ENCODE measurements at places on chromosomes 4 and X. TPM values are rescaled to one million over a fixed set of nuclear protein-coding genes. Genes with fewer than 3 reads are reported as not detected.

Gene GAGE1
- not detected for polyA plus RNA-seq

Gene RIPPLY1
- 0.66 TPM for polyA plus RNA-seq

Gene MAGEA6
- polyA plus RNA-seq = not detected

Gene VEGFC
- 7.9 TPM for polyA plus RNA-seq

Gene AGA
- 7.4 TPM for polyA plus RNA-seq

Gene HPGD
- polyA plus RNA-seq = 5.7 TPM

Gene CLGN
- 2.6 TPM for polyA plus RNA-seq

Gene MAGEA4
- polyA plus RNA-seq = not detected

Gene BCLAF3
- polyA plus RNA-seq = 8.1 TPM

Gene BTK
- polyA plus RNA-seq = 1.6 TPM

Gene CDS1
- 0.28 TPM for polyA plus RNA-seq

Gene DDX53
- polyA plus RNA-seq = 0.06 TPM

Gene HMGB3
- polyA plus RNA-seq = 53.7 TPM

Gene TMEM271
- polyA plus RNA-seq = not detected

Gene ARHGAP36
- polyA plus RNA-seq = 520 TPM

Gene CLDN34
- not detected for polyA plus RNA-seq

Gene CAPN6
- 557 TPM for polyA plus RNA-seq

Gene SLC26A1
- polyA plus RNA-seq = 5.2 TPM

Gene ADH1B
- 10.4 TPM for polyA plus RNA-seq

Gene PPP1R2C
- polyA plus RNA-seq = not detected

Gene PRRG3
- 28.6 TPM for polyA plus RNA-seq

Gene ADGRG4
- not detected for polyA plus RNA-seq

Gene ZNF711
- polyA plus RNA-seq = 30.0 TPM

Gene USP26
- polyA plus RNA-seq = not detected

Gene EOLA2
- polyA plus RNA-seq = 22.6 TPM

Gene NHS
- polyA plus RNA-seq = 1.4 TPM

Gene RIBC1
- 0.32 TPM for polyA plus RNA-seq

Gene DMRTC1B
- polyA plus RNA-seq = 0.34 TPM

Gene VGLL1
- not detected for polyA plus RNA-seq

Gene GLUD2
- 2.5 TPM for polyA plus RNA-seq

Gene TMEM31
- 0.99 TPM for polyA plus RNA-seq

Gene RNF128
- polyA plus RNA-seq = not detected

Gene ASMT
- not detected for polyA plus RNA-seq

Gene IL2RG
- polyA plus RNA-seq = 1.5 TPM

Gene ZNF732
- 0.95 TPM for polyA plus RNA-seq

Gene RBM46
- polyA plus RNA-seq = not detected

Gene RBMXL3
- not detected for polyA plus RNA-seq

Gene PRKG2
- 0.82 TPM for polyA plus RNA-seq

Gene FRMD7
- polyA plus RNA-seq = 0.18 TPM

Gene REPS2
- polyA plus RNA-seq = 8.1 TPM

Gene ADH1C
- polyA plus RNA-seq = 5.9 TPM

Gene CHST7
- 4.0 TPM for polyA plus RNA-seq

Gene LARP7
- 55.4 TPM for polyA plus RNA-seq

Gene RHOH
- polyA plus RNA-seq = 0.33 TPM

Gene GLOD5
- polyA plus RNA-seq = not detected

Gene DAPP1
- polyA plus RNA-seq = 2.3 TPM

Gene SLC25A31
- not detected for polyA plus RNA-seq

Gene FABP2
- not detected for polyA plus RNA-seq

Gene PLK4
- 8.9 TPM for polyA plus RNA-seq

Gene PLS3
- polyA plus RNA-seq = 76.7 TPM

Gene CTBP1
- polyA plus RNA-seq = 119 TPM

Gene FAAH2
- 0.92 TPM for polyA plus RNA-seq

Gene CXCL10
- polyA plus RNA-seq = 0.23 TPM

Gene NXF2B
- polyA plus RNA-seq = not detected

Gene HELT
- not detected for polyA plus RNA-seq

Gene ARHGAP24
- polyA plus RNA-seq = 53.2 TPM

Gene CORIN
- 1.4 TPM for polyA plus RNA-seq
